Stimulated activated CD4-positive, alpha-beta T cell treated with anti-CD3 and anti-CD28 coated beads, TNF-alpha, amount 100 ng/mL, for 1 hour (primary cell): ENCODE measurements at places on chromosomes 13 and 19.

DNA sequence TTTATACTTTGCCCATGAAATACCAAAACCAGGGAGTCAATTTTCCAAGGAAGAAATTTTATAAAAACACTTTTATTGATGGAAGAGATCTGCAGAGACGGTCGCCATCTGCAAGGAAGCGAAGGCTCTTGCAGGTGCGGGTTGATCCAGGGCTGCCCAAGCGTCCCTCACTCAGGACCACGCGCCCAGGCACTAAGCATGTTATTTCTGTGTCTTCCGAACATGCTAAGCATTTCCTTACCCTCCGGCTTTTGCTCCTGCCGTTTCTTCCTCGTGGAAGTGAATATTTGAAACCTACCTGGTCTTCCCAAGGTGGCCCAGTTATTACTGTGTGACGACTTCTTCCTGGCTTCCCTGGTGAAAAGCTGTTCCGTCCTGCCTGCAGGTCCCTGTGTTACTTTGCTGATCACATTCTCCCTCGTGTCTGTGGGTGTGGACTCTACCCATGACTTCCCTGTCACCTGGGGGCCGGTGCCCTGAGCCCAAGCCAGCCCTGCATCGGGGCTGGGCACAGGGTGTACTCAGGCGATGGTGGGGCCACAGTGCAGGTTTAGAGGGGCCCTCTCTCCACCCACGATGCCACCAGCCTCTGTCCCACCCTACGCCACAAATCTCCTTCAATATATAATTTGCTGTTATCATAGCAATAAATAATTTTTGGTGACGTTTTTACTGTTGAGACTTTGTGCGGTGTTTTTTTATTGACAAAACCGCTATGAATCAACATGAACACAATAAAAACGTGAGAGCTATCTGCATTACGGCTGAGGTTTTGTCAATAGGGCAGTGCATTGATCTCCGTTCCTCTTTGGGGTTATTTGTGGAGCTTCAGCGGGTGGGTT, 119.4 kb downstream of the URI1 start:
- no peak for DNase-seq

GRCh38 chr19:19071897-19072296, 8.1 kb downstream of the SLC25A42 start:
- DNase-seq, result no peak

GRCh38 chr19:27740396-27740795, 1472.6 kb downstream of the UQCRFS1 start:
- DNase-seq, result no peak

GRCh38 chr19:48290771-48291488, 21.0 kb downstream of the ZNF114 start:
- DNase-seq, result peak; percentile 60

GRCh38 chr13:59492030-59492636, 671.6 kb downstream of the DIAPH3 start:
- DNase-seq, result no peak

DNA sequence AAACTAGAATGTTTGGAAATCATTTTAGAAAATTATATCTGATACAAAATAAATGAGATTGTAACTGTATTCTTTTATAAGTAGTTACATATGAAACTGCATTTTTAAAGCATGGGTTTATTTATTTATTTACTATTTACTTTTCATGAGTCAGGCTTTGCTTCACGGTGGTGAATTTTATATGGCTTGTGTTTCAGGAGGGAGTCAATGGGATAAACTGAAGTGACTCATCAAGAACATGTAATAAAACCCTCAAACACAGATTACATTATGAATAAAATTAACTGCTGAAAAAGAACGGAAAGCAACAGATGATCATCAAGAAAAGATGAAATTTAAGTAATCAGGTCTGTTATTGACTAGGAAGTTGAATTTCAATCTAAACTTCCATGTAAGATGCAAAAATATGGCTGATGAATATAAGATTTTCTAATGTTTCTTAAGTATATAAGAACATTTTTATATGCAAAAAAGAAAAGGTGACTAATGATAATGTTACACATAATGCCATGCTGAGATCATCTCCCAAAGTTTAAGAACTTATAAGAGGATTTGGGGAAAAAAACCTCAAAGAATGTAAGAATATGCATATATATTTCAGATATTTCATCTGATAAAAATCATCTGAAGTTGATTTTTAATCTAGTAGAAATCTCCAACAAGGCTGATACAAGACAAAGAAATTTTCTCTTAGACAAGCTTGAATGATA, 383.6 kb downstream of the SLITRK1 start:
- DNase-seq, result no peak

DNA sequence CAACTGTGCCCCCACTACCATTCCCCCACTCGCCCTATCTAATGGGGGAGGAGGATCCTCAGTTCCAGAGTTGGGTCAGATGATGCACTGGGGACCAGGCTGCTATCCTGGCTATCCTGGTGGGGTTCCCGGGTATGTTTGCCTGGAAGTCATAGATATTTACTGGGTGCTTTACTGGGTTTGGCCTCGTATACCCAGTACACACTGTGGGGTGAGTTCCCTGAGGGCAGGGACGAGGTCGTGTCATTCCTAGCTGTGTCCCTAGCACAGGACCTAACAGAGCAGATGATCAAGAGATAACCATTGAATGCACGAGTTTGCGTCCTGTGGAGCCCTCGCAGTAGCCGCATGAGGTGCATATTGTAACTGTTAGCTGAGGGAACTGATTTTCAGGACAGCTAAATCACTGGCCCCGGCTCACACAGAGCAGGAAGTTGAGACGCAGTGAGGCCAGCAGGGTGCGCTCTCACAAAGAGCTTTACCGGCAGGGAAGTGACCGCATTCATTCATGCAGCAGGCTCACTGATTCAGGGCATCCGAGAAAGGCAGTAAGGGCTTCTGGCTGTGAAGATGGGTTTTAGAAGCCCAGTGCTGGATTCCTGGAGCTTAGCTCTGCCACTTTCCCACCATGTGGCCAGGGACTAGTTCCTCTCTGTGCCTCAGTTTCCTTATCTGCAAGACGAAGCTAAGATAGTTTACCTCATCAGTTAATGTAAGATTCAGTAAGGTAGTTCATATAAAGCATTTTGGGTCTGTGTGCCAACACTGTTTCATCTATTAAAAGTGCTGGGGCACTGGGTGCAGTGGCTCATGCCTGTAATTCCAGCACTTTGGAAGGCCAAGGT, 6.0 kb downstream of the RUVBL2 start:
- DNase-seq, result peak; percentile 45

DNA sequence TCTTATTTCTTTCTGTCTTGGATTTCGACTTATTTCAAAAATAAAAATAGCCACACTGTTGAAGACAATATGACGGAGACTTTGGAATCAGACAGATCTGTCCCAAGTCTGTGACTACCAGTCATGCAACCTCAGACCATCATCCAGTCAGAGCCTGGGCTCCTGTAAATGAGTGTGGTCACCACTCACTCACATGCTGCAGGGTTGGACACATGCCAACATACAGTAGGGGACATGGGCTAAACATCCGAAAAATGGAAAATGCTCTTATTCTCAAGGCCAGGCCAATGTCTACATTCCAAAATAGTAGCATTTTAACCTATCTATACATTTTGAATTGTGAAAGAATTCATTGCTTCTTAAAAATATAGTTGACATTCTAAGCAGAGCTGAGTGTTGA, 75.5 kb upstream of the EDNRB start:
- DNase-seq, result no peak

GRCh38 chr19:51742789-51743188, 8.9 kb downstream of the FPR1 start:
- no peak for DNase-seq

GRCh38 chr19:2775556-2776430, 7.3 kb downstream of the SGTA start:
- DNase-seq, result no peak

DNA sequence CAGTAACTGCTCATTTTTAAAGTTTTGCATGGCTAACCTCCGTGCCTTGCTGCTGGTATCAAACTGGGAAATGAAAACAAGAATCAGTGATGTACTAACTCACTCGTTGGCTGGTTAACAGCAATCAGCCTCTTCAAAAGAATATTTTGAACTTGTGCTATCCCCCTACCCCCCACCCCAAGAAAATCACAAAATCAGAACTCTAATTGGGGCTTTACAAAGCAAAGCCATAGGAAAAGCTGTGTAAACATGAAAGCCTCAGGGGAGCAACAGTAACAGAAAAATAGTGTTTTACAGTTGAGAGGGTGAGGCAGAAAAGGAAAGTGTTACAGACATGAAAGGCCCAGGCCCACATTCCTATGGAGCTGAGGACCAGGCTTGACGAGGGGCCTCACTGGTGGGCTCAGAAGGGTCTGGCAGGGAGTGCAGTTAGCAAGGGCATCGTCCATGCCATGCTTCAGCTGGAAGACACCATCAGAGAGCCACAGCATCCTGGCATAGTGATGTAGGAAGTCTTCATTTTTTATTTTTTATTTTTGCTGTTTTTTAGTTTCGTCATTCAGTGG, 217.6 kb downstream of the PCCA start:
- no peak for DNase-seq

- no peak for DNase-seq
These were observed 14.7 kb upstream of the GRAMD1A start for GRCh38 chr19:34985249-34986022.

DNA sequence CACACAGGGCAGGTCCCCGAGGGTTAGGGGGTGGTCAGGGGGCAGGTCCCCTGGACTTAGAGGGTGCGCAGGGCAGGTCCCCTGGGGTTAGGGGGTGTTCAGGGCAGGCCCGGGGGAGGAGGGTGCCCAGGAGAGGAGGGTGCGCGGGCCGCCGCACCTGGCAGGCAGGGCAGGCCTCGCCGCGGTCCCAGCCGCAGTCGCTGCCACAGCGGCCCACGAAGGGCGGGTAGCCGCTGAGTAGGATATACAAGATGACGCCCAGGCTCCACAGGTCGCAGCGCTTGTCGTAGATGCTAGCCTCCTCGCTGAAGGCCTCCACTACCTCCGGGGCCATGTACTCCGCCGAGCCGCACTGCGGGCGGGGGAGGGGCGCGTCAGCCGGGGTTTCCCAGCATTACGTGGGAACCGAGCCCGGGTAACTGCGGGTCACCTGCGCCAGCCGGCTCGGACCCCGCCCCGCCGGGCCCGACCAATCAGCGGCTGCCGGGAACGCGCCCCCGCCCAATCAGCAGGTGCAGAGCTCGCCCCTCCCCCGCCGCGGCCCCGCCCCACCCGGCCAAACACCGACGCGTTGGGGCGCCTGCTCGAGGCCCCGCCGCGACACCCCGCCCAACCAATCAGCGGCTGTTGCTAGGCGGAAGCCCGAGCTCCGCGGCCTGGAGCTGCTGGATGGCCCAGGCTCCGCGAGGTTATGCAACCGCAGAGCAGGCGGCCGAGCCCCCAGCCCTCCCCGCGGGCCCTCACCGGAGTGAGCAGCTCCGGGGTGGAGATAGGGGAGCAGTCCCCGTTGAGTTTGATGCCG, 9.2 kb downstream of the MKNK2 start:
- peak; percentile 100 for DNase-seq

- no peak for DNase-seq
These were observed 1112.6 kb downstream of the PCDH9 start for GRCh38 chr13:66117563-66117962.

- DNase-seq, result no peak
These were observed 527 bp downstream of the KLK6 start for GRCh38 chr19:50968716-50969412.

- no peak for DNase-seq
These were observed 48.6 kb downstream of the SOX1 start for GRCh38 chr13:112115403-112116091.

GRCh38 chr13:100395698-100396373, 192.8 kb downstream of the GGACT start:
- DNase-seq, result no peak

DNA sequence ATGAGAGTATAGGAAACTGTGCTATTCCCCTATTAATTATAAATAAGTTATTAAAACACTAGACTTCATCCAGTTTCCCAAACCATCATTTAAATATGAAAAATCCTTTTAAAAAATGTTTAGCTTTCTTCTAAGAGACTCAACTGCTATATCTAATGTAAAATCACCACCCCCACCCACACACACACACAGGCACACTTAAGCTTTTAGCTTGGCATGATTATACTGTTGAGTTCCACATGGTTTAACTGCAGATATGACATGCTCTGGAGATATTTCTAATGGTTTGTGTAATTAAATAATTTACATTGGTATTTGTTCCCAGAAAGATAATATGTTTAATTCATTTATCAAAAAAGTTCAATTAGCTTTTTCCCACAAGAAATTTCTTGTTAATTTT, 1700.1 kb upstream of the SLC10A2 start:
- DNase-seq, result no peak

- DNase-seq, result no peak
These were observed 180.4 kb downstream of the RBM26 start for GRCh38 chr13:79225487-79226232.

DNA sequence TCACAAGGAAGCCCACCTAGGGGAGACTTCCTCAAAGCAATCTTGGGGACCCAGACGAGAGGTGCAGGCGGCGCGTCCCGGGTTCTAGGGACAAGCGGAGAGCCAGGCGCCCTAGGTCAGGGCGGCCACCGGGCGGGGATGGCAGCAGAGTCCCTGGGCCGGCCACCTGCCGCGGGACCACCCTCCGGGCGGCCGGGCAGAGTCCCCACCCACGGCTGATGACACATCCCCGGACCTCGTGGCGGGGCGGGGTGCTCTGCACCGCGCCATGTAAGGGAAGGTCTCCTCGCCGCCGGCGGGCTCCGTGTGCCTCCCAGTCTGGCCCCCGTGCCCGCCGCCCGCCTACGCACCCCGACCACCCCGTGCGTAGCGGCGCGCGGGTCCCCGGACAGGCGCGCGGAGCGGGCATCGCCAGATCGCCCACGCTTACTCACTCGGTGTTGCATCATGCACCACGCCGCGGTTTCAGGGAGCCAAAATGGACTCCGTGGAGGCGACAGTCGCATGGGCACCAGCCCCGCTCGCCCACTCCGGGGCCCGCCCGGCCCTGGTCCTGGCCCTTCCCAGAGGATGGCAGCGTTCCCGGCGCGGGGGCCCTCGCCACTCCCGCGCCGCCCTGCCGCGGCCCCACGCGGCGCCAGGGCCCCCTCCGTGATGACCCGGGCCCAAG, 643 bp downstream of the SLC7A1 start:
- peak; percentile 39 for DNase-seq

GRCh38 chr13:110470272-110471009, 91.1 kb downstream of the RAB20 start:
- DNase-seq, result no peak

- DNase-seq, result no peak
These were observed 1635.8 kb downstream of the PCDH9 start for GRCh38 chr13:65594298-65594781.

GRCh38 chr13:94030415-94031119, 448.9 kb downstream of the DCT start:
- DNase-seq, result no peak

GRCh38 chr19:49506575-49507105, 5.8 kb upstream of the FCGRT start:
- peak; percentile 70 for DNase-seq

GRCh38 chr19:15291089-15291488, 41.2 kb downstream of the BRD4 start:
- DNase-seq, result no peak

DNA sequence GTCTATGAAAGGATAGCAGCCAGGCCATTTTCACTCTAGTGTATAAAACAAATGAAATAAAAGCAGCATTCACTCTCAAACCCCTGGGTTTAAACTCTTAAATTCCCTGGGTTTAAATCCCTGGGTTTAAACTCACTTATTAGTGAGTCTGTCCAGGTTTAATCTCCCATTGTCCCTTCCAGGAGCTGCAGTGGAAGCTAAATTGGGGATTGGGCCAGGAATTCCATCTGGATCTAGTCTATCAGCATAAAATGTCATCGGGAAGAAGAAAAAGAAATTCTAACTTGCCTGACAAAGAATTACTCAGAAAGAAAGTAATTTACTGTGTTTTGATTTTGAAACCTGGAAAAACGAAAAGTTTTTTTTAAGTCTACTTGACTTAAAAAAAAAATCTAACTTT, 54.8 kb downstream of the FRY start:
- DNase-seq, result no peak
